T-helper 1 cell treated with Interleukin-12 subunit alpha and Interleukin-12 subunit beta and Interleukin-4 antibody, amounts not matched to agents 30 ng/mL and 1 ng/mL, for 36 hours (primary cell): ENCODE measurements at places on chromosomes 4 and X. TPM values are rescaled to one million over a fixed set of nuclear protein-coding genes. Genes with fewer than 3 reads are reported as not detected.

DAPP1 gene
- 51.4 and 52.6 TPM in 2 replicates for total RNA-seq

PRMT9 gene
- total RNA-seq = 8.3 and 10.1 TPM in 2 replicates

NAP1L5 gene
- total RNA-seq = 4.1 and 4.6 TPM in 2 replicates

RAB33A gene
- total RNA-seq = 24.7 and 26.4 TPM in 2 replicates

PCDH10 gene
- not detected in 2 replicates for total RNA-seq

CYTL1 gene
- not detected in 2 replicates for total RNA-seq

MAGEB6 gene
- total RNA-seq = not detected in 2 replicates

SHROOM4 gene
- not detected in 2 replicates for total RNA-seq

CXCL8 gene
- total RNA-seq = 7.6 and 9.1 TPM in 2 replicates

RNF128 gene
- total RNA-seq = not detected in 2 replicates

HTRA3 gene
- not detected in 2 replicates for total RNA-seq

RS1 gene
- not detected in 2 replicates for total RNA-seq

CDKL2 gene
- 0.49 and 0.66 TPM in 2 replicates for total RNA-seq

RAB40AL gene
- total RNA-seq = 0.34 TPM in 1 of 2 replicates, not detected in the other

OTC gene
- not detected in 2 replicates for total RNA-seq

IQCM gene
- not detected in 2 replicates for total RNA-seq

NFXL1 gene
- total RNA-seq = 13.0 and 14.2 TPM in 2 replicates

DBET gene
- total RNA-seq = not detected in 2 replicates

SLC34A2 gene
- not detected in 2 replicates for total RNA-seq

FAM9C gene
- total RNA-seq = 0.05 TPM in 1 of 2 replicates, not detected in the other

RHOXF2B gene
- total RNA-seq = not detected in 2 replicates

CXorf65 gene
- total RNA-seq = 25.9 and 39.8 TPM in 2 replicates

FMR1NB gene
- not detected in 2 replicates for total RNA-seq

EXOC1L gene
- total RNA-seq = not detected in 2 replicates

NSDHL gene
- total RNA-seq = 16.3 TPM in 2 replicates

PDE6B gene
- total RNA-seq = 12.5 and 16.2 TPM in 2 replicates

BMP3 gene
- not detected in 2 replicates for total RNA-seq

RAB9A gene
- total RNA-seq = 12.3 and 12.5 TPM in 2 replicates

HMGN5 gene
- 0.66 and 0.83 TPM in 2 replicates for total RNA-seq

RAB9B gene
- 0.56 and 0.64 TPM in 2 replicates for total RNA-seq

KCNE5 gene
- 0.37 and 0.42 TPM in 2 replicates for total RNA-seq

SYTL5 gene
- not detected in 2 replicates for total RNA-seq

NPY5R gene
- not detected in 2 replicates for total RNA-seq

ADGRG2 gene
- total RNA-seq = not detected in 2 replicates

TXK gene
- 39.5 and 40.8 TPM in 2 replicates for total RNA-seq
